Urinary bladder (tissue), 4 donors: ENCODE measurements at places on chromosomes 7 and 10. TPM values are rescaled to one million over a fixed set of nuclear protein-coding genes. Genes with fewer than 3 reads are reported as not detected.

Gene TYW1B
- 4.9 TPM for total RNA-seq

Gene ZNF425
- 4.9 TPM for total RNA-seq

Gene PURB
- 54.9 TPM for total RNA-seq

Gene OR2A1
- total RNA-seq, result 0.05 TPM

Gene IQUB
- total RNA-seq, result 1.5 TPM

Gene HABP2
- total RNA-seq, result not detected

Gene CPEB3
- 7.4 TPM for total RNA-seq

Gene HOXA4
- 1.0 TPM for total RNA-seq

Gene CHST12
- total RNA-seq, result 3.6 TPM

Gene STK32C
- 4.8 TPM for total RNA-seq

DNA sequence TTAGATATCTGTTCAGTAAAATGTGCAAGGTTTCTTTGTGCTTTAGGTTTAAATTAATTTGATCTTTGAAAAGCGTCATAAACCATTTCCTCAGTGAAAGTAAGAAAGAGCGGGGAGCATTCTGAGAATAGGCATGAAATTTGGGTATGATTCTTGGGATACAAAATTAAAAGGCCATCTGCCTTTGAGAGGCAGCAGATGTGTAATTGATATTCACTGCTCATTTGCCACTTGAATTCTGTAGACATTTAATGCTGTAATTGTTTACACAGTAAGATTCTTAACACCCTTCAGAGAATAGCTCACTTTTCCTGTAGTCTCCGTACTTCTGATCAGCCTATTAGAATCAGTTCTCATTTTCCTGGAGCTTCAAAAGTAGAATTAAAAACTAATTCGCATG lies 18.7 kb downstream of the FRMD4A start:
- no peak for DNase-seq

DNA sequence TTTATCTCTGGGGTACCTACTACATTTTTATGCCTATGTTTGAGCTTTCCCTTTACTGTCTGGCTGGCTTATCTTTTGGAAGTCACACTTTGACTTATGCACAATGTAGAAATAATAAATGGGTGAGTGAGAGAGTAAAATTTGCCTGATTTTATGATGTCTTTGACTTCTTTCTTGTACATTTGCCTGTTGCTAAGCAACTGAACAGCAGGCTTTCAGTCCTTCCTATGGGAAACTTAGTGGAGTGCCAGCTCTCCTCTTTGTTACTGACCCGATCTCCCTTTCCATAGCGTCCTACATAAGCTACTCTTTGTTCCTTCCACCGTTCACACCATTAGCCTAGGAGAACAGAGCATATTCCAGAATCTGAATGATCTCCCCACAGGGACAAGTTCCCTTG lies 4.2 kb downstream of the TAS2R60 start:
- no peak for DNase-seq

GRCh38 chr7:27435461-27435860 lies 192.9 kb downstream of the EVX1 start:
- DNase-seq, result no peak

- DNase-seq, result no peak
Observed at GRCh38 chr10:90051474-90051873, 350.1 kb downstream of the KIF20B start.

GRCh38 chr7:123533929-123534382 lies 439 bp downstream of the IQUB start:
- no peak for DNase-seq

DNA sequence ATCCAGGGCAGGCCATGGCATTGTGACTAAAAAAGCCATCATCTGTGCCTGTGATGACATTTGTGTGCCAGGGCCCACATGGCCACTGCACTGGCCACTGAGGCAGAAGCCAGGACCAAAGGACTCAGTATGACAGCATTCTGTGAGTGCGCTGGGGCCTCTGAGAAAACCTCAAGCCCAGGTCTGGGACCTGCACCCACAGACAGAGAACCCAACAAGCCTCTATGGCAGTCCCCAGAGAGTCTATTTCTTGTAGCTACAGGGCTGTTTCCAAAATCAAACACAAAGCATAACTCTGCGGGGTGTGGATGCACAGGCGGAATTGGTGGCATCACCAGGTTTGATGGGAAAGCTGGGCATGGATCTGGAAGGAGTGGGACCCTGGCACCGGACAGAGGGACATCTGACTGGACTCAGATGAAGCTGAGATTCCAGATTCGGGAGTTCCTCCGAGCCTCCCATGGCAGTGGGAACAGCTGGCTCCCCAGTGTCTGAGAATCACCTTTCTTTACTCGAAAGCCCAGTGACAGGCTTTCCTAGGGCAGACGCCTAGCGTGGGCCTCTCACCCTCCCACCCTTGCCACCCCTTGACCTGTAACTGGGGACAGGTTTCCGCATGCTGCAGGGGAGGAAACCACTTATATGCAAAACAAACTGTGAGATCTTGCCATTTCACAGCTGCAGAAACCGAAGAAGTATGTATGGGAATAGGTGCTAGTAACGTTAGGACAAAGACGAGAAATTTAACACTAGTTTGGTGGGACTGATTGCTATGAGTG lies 70.6 kb upstream of the RHEB start:
- no peak for DNase-seq

DNA sequence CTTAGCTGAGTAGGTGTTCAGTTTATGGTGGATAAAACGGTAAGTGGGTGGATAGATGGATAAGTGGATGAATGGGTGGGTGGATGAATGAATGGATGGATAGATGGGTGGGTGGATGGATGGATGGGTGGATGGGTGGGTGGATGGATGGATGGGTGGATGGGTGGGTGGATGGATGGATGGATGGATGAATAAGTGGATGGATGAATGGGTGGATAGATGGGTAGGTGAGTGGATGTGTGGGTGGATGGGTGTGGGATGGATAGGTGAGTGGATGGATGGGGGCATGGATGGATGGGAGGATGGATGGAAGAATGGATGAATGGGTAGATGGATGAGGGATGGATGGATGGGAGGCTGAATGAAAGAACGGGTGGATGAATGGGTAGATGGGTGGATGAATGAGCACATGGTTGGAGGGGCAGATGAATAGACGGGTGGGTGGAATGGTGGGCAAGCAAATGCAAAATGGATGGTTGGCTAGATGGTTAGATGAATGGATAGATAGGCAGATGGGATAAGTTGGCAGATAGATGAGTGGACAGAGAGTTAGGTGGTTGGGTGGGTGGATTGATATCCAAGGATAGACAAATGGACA lies 25.7 kb downstream of the ELN start:
- DNase-seq, result no peak

GRCh38 chr7:86788948-86789347 lies 145.2 kb downstream of the GRM3 start:
- no peak for DNase-seq

- DNase-seq, result no peak
Observed at GRCh38 chr7:44538798-44539668, 2.1 kb downstream of the NPC1L1 start.

GRCh38 chr7:77382532-77382931 lies 33.6 kb downstream of the GSAP start:
- no peak for DNase-seq

DNA sequence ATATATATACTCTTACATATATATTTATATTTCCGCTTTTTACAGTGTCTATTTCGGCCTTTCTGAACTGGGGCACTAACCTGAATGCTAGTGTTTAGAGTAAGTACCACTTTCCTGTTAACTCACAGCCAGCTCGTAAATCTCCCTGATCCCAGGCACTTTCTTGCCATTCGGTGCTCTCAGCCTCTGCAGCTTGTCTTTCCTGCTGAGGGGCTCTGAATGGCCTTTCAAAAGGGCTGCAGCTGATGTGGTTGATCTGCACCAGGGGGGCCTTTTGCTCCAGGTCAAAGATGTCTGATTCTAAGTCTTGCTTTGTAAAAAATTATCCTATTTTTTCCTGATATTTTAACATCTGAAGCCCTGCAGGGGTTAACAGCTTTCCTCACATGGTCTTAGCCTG lies 25.5 kb upstream of the HPS1 start:
- DNase-seq, result no peak

- no peak for DNase-seq
Observed at GRCh38 chr10:92045641-92046106, 122.1 kb downstream of the BTAF1 start.

GRCh38 chr7:150766334-150766709 lies 29.1 kb downstream of the GIMAP5 start:
- no peak for DNase-seq

GRCh38 chr10:22599636-22600228 lies 114.6 kb downstream of the PIP4K2A start:
- DNase-seq, result no peak

- no peak for DNase-seq
Observed at GRCh38 chr10:127991543-127992255, 84.8 kb downstream of the PTPRE start.

DNA sequence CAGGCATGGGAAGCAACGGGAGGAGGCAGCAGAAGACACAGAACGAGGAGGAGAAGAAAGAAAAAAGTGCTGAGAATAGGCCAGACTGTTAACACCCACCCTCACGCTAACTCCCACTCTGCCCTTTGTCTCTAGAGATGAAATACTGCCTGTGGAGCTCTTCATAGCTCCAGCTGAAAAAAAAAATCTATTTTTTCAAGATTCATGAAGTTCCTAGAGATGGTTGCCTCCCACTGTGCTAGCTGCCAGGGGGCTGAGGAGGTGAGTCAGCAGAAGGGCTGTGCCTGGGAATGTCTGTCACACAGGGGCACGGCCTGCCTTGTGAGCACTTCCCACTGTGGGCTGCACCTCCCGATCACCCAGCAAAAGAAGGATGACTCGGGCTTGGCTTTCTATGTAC lies 144.5 kb downstream of the RNF216 start:
- no peak for DNase-seq

GRCh38 chr7:39934132-39934531 lies 15.9 kb upstream of the CDK13 start:
- no peak for DNase-seq

GRCh38 chr7:132518102-132518838 lies 58.0 kb downstream of the PLXNA4 start:
- DNase-seq, result no peak

GRCh38 chr10:130545697-130546096 lies 409.5 kb downstream of the GLRX3 start:
- no peak for DNase-seq

GRCh38 chr10:78062296-78062695 lies 28.6 kb downstream of the RPS24 start:
- DNase-seq, result no peak

DNA sequence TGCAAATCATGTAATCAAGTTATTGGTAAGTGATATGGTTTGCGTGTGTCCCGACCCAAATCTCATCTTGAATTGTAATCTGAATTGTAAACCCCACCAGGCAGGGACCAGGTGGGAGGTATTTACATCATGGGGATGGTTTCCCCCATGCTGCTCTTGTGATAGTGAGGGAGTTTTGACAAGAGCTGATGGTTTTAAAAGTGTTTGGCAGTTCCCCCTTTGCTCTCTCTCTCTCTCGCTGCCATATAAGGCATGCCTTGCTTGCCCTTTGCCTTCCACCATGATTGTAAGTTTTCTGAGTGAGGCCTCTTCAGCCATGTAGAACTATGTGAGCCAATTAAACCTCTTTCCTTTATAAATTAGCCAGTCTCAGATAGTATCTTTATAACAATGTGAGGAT lies 302.6 kb downstream of the THSD7A start:
- no peak for DNase-seq

GRCh38 chr10:103706047-103706446 lies 149.3 kb downstream of the SH3PXD2A start:
- DNase-seq, result no peak

- DNase-seq, result no peak
Observed at GRCh38 chr7:146510088-146510680, 393.6 kb downstream of the CNTNAP2 start.

DNA sequence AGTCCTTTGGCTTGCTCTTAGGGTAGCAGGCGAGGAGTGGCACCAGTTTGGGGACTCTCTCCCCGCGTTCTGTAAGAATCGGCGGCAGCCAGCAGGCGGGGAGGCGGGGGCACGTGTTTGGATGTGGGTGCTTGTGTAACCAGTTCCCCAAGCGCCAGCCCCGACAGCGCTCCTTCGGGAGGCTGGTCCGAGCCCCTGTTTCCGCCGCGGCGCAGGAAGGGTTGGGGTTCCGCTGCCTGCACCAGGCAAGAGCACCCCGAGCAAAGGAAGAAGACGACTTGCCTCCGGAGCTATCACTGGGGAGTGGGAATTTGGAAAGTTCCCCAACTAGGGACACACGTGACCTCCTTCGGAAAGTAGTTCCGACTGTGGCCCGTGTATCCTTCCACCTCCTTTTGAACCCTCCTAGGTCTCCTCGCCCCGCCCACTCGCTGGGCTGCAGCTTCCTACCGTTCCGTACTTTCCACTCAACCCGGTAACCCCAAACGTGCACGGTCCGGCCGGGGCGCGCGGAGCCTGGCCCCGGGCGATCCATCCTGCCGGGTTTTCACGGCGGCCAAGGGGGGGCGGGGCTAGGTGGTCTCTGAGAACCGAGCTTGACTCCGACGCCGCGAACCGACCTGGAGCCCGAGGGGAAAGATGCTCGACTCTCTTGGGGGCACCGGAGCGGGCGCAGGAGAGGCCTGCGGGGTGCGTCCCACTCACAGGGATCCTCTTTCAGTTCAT lies 1.2 kb downstream of the KLLN start:
- DNase-seq, result peak; percentile 96

- DNase-seq, result no peak
Observed at GRCh38 chr10:108901781-108902618, 1021.3 kb downstream of the XPNPEP1 start.

DNA sequence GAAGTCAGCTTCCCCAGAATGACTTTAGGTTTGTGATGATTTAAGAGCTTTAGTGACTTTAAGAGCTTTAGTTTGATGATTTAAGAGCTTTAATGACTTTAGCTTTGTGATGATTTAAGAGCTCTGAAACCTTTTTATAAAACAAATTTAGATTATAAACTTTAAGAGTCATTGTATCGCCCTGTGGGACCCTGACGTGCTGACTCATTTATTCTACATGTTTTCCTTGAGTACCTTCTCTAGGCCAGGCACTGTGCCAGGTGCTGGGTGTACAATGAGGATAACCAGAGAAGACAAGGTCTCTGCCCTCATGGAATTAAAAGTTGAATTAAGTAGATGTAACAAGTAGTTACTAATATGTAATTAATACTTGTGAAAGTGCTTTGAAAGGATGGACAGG lies 45.4 kb downstream of the CNNM1 start:
- DNase-seq, result no peak

DNA sequence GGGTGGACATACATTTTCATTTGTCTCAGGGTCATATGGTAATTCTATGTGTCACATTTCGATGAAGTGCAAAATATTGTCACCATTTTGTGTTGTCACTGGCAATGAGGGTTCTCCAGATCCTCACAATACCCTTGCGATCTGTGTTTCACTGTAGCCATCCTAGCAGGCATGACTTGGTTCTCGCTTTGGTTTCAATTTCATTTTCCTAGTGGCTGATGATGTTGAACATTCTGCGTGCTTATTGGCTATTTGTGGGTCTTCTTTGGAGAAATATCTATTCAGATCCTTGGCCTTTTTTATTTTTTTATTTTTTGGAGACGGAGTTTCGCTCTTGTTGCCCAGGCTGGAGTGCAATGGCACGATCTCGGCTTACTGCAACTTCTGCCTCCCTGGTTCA lies 24.8 kb upstream of the MNX1 start:
- DNase-seq, result no peak

- no peak for DNase-seq
Observed at GRCh38 chr7:76002822-76003221, 8.4 kb upstream of the TMEM120A start.

GRCh38 chr10:118042336-118042735 lies 4.4 kb downstream of the RAB11FIP2 start:
- DNase-seq, result no peak
